MG63 (cell line): ENCODE measurements at places on chromosomes 4 and X.

- no peak for DNase-seq
These were observed 30.2 kb downstream of the ATP8A1 start for GRCh38 chr4:42626629-42627146.

DNA sequence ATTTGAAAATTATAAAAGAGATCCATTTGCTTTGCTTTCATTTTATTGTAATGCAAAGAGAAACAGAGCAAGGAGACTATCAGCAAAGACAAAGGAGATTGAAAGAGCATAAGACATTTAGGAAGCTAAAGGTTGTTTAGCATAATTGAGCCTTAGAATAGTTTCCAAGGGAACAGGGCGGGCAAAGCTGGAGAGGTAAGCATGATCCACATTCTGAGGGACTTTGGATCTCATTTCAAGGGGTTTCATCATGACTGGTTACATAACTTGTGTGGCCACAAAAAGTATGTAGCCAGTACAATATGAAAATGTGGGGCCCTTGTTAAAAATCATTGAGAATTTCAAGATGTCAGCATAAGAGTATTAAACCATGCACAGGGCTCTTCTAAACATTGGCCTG is 406.5 kb downstream of the RPA4 start:
- no peak for DNase-seq

GRCh38 chr4:188396037-188396436 is 256.8 kb downstream of the TRIML1 start:
- no peak for DNase-seq

DNA sequence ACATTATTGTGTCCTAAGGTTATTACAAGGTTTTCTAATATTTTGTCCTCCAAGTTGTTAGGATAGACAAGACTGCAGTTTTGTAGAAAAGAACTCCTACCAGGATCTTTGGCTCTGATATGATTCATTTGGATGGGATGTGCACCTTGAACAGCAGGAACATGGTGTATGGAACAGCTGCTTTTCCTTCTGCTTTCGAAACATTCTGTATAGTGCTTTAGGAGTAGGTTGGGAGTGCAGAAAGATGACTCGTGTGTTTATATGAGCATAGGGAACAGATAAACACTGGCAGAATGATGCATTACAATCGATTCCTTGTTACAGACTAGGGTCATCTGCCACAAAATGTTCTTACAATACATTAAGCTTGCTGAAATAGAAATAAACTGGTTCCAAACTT is 790.1 kb downstream of the DMD start:
- DNase-seq: no peak

- peak; percentile 49 for DNase-seq
These were observed 67.4 kb upstream of the CLCN4 start for GRCh38 chrX:10089378-10089795.

GRCh38 chr4:125739760-125740159 is 425.0 kb downstream of the FAT4 start:
- no peak for DNase-seq

- DNase-seq: no peak
These were observed 1.5 kb downstream of the FRYL start for GRCh38 chr4:48778431-48779094.

- DNase-seq: no peak
These were observed 769.8 kb upstream of the NDST4 start for GRCh38 chr4:115883231-115883630.

GRCh38 chr4:184978211-184978610 is 40.1 kb upstream of the HELT start:
- no peak for DNase-seq
